ENCODE measurements at places on chromosomes 6 and 20. TPM values are rescaled to one million over a fixed set of nuclear protein-coding genes. Genes with fewer than 3 reads are reported as not detected.

GABRR2 gene
- total RNA-seq: 0.73 TPM

RAB44 gene
- total RNA-seq: 1.0 TPM

EFCAB8 gene
- 1.0 TPM for total RNA-seq

HAO1 gene
- not detected for total RNA-seq

TFAP2A gene
- total RNA-seq: 45.2 TPM

NUS1 gene
- total RNA-seq: 35.3 TPM

NCOA7 gene
- 62.8 TPM for total RNA-seq

OR12D3 gene
- total RNA-seq: not detected

SULF2 gene
- total RNA-seq: 59.5 TPM

NHSL1 gene
- total RNA-seq: 25.1 TPM

LY86 gene
- total RNA-seq: 1.8 TPM

LHFPL5 gene
- not detected for total RNA-seq

RHAG gene
- total RNA-seq: not detected

OR2H2 gene
- not detected for total RNA-seq

TINAG gene
- total RNA-seq: not detected

SRMS gene
- total RNA-seq: 0.26 TPM

PHACTR1 gene
- 14.1 TPM for total RNA-seq

FKBP1C gene
- not detected for total RNA-seq

BMP6 gene
- 1.8 TPM for total RNA-seq

FGD2 gene
- total RNA-seq: 32.0 TPM

SSTR4 gene
- total RNA-seq: not detected

MAN1A1 gene
- 56.8 TPM for total RNA-seq

ROS1 gene
- total RNA-seq: 0.05 TPM

KCNQ5 gene
- 1.8 TPM for total RNA-seq

ESR1 gene
- 9.6 TPM for total RNA-seq

COL21A1 gene
- 9.3 TPM for total RNA-seq

CTCFL gene
- total RNA-seq: not detected

ACTL10 gene
- total RNA-seq: 3.6 TPM

NT5E gene
- total RNA-seq: 22.8 TPM

ZNFX1 gene
- 46.2 TPM for total RNA-seq

PPP1R3G gene
- total RNA-seq: 2.9 TPM

SLC13A3 gene
- 5.1 TPM for total RNA-seq

CGA gene
- not detected for total RNA-seq

COL9A1 gene
- total RNA-seq: 0.47 TPM

SPDEF gene
- total RNA-seq: 3.5 TPM

RBM24 gene
- total RNA-seq: 8.9 TPM

IPCEF1 gene
- total RNA-seq: 3.2 TPM

VEGFA gene
- total RNA-seq: 261 TPM

LST1 gene
- total RNA-seq: 6.7 TPM

HMGN3 gene
- 64.1 TPM for total RNA-seq

TUBB1 gene
- not detected for total RNA-seq

ELOVL2 gene
- 0.31 TPM for total RNA-seq

STX11 gene
- 5.8 TPM for total RNA-seq

SNHG17 gene
- 54.1 TPM for total RNA-seq

OTOR gene
- not detected for total RNA-seq

CTSZ gene
- total RNA-seq: 116 TPM

CDH26 gene
- total RNA-seq: 31.0 TPM

ACOT8 gene
- total RNA-seq: 21.0 TPM

EIF2S2 gene
- total RNA-seq: 65.3 TPM

BTNL2 gene
- total RNA-seq: not detected

RIPOR3 gene
- 5.0 TPM for total RNA-seq

SEL1L2 gene
- 0.52 TPM for total RNA-seq

HUS1B gene
- 1.9 TPM for total RNA-seq

C6orf15 gene
- total RNA-seq: not detected

MCUR1 gene
- total RNA-seq: 19.3 TPM

BPIFA1 gene
- total RNA-seq: not detected

MEI4 gene
- 0.47 TPM for total RNA-seq

SLC24A3 gene
- total RNA-seq: 17.1 TPM

SOX18 gene
- total RNA-seq: 28.1 TPM

Data from ureter (tissue), 1 donor.